Hematopoietic multipotent progenitor cell treated with erythropoietin and hydrocortisone succinate and interleukin-3 and kit ligand, for 8 days (in vitro differentiated cells): ENCODE measurements at places on chromosomes 1 and 21.

GRCh38 chr1:24725209-24725651, 20.0 kb upstream of the CLIC4 start:
- no peak for DNase-seq

GRCh38 chr1:115676498-115677181, 34.9 kb downstream of the VANGL1 start:
- DNase-seq, result no peak

DNA sequence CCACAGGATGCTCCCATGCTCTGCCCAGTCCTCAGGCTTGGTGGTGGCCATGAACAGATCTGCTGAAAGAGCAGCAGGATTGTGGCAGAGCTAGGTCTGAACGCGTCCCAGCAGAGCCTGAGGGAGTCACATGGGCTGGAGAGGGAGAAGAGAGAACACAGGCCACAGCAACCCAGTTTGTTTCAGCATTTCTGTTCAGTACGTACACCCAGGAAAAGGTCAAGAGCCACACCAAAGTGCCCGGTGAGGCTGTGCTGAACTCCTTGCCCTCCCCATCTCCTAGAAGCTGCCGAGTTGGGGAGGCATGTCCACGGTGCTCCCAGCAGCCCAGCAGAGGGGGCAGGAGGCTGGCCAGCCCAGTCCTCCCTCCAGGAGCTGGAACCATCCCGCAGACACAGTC, 5.5 kb downstream of the PKP1 start:
- no peak for DNase-seq

DNA sequence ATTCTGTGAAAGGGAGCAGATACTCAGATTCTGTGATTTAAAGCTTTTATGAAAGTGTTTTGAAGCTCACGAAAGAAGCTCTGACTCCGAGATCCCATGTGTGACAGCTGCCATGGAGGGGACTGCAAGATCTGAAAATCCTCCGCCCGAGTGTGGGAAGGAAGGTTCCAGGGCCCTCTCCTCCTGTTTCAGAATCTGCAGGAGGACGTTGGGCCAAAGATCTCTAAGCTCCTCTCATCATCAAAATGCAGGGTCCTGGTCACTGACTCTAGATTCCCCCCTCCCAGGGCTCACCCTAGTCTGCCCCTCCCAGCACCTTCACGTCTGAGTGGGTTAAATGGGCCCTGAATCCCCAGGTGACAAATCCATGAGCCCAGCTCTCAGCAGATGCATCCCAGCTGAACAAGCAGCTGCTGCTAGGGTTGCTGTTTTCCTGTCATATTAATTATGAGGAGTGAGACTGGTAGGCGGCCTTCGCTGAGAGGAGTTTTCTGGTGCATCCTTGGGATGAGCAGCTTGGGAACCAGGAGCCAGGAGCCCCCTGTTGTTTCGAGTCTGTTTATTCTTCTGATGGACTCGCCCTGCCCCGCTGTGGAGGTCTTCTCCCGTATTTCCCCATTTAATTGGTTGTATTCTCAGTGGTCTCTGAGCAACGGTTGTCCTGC, 402.0 kb downstream of the MATN1 start:
- DNase-seq, result no peak

DNA sequence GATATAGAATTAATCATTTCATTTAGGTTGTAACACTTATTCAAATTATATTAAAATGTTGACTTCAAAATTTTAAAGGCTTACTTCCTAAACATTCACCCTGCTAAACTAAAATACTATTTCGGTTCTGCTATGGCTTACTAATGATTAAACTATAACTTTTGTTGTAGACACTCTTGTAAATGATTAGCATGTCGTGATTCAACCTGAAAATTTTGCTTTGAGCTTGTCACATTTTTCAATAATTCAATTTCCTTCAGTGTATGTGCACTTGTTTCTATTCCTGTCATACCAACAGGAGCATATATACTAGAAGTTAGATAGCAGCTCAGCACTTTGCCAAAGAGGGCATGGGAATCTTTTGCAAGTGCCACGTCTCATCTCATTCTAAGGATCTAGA, 1018.8 kb downstream of the AMY1C start:
- no peak for DNase-seq

DNA sequence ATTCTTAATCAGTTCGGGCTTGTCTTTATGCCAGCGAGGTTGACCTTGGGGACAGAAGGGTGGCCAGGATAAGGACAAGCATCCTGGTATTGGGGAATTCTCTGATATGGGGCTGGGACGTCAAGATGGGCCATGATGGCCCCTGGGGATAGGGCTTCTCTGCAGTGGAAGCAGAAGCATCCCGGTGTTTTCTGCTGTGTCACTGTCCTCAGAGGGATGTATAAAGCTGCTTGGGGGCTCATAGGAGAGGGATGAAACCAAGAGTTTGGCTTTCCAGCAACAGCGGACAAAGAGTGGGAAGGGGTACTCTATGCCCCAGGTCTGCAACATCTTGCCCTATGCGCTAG, 1.4 kb upstream of the ATP1B1 start:
- no peak for DNase-seq

DNA sequence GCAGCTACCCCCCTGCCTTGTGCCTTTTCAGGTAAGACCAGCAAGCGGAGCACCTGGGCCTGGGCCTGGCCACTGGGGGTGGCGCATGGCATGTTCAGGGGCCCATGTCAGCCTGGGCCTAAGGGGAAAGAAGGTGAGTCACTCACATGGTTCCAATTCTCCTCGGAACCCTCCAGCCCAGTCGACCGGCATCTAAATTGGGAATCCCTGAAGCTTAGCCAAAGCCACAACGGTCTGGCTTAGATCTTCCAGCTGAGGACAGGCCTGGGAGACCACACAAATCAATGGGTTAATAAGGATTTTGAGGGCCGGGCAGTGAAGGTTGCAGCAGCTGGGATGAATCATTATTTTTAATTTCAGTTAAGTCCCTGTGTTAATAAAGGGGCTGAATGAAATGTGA, 145.1 kb upstream of the SMYD2 start:
- no peak for DNase-seq
